CD4-positive, alpha-beta T cell treated with Interleukin-2 at 100 ng/mL for 4 hours (primary cell): ENCODE measurements at places on chromosomes 5 and 9.

DNA sequence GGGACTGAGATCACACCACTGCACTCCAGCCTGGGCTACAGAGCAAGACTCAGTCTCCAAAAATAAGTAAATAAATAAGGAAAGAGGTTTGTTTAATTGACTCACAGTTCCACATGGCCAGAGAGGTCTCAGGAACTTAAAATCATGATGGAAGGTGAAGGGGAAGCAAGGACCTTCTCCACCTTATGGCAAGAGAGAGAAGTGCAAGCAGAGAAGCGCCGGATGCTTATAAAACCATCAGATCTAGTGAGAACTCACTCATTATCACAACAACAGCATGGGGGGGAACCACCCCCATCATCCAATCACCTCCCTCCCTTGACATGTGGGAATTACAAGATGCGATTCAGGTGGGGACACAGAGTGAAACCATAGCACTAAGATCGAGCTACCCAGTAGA lies 22.8 kb upstream of the RGMB start:
- DNase-seq = no peak

DNA sequence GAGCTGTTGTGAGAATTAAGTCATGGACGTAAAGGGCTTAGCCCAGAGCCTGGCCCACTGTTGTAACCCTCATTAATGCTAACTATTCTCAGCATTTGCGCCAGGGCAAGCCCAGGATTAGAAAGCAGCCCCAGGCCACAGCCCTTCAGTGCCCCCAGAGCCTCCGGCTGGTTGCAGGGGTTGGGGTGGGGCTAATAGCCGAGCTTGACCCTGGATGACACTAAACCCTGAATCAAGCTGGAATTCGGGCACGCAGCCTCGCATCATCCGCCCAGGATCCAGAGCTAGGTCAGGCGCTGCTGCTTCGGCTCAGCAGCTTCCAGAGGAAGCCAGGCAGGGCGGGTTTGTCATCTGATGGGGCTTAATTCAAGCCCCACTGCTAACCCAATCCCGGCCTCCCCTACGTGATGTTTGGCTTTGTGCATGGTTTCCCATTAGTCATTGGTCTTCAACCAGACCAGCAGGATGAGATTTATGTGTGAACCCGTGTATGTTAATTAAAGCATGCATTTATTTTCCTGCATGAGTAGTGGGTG lies 1.2 kb upstream of the MEGF9 start:
- DNase-seq = no peak

DNA sequence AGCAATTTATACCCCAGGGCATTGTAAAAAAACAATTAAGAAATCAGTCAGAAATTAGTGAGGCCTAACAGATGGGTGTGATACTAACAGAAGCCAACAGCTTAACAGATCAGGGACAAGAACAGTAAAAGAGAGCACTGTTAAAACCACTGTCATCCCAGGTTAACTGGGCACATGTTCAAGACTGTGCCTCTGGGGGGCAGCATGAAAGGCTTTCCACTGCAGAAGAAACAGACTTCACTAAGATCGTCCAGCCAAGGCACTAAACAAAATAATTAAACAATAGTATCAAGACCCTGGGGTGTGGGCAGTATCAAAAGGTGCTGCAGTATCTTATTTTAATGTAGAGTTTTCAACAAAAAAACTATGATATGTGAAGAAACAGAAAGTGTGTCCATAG lies 43.5 kb downstream of the FBN2 start:
- DNase-seq = no peak

DNA sequence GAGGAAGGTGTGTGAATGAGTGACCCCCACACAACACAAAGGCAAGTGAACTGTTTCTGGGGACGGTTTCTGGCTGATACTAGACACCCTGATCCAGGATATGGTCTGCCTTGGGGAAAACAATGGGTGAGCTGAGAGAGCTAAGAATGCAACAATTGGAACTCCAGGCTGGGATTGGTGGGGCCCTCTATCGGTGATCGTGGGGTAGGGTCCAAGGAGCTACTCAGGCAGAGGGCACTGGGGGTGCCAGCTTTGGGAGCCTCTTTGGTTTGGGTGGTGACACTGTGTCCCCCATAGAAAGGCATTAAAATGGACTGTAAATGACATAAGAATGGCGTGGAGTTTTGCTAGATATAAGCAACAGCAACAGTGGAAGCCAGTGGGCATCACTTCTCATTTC lies 439.1 kb downstream of the DMAC1 start:
- no peak for DNase-seq

DNA sequence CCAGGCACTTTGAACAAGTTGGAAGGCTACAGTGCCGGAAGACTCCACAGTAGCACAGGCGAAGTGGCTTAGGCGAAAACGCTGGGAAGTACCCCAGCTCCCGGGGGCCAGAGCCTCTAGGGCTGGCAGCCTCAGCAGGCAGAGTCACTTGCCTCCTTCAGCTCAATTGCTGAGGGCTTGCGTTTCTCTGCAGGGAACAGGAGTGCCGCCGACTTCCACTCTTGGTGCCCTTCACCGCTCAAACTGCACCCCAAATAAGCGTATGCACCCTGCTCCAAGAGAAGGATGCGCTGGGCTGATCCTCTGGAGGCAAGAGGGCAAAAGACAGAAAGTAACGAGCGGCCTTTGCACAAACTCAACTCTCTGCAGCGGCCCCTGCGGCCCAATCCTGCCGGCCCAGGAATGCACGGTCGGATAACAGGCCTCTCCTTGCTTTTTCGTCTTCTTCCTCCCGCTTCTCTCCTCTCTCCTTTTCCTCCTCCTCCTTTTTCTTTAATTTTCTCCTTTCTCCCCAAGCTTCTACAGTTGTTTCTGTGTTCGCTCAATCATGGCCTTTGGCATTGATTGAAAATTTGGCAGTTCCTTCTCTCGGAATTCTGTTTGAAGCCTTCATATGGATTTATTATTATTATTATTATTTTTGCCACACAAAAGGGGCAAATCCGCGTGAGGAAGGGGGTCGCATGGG lies 1.1 kb upstream of the S1PR3 start:
- no peak for DNase-seq

GRCh38 chr5:89064054-89064453 lies 181.1 kb upstream of the MEF2C start:
- no peak for DNase-seq
